ENCODE measurements at places on chromosomes 4 and X.

- DNase-seq: no peak
Observed at GRCh38 chr4:8850830-8851188, 20.8 kb downstream of the HMX1 start.

- DNase-seq: no peak
Observed at GRCh38 chrX:20042221-20042620, 51.4 kb upstream of the BCLAF3 start.

- DNase-seq: peak; percentile 15
Observed at GRCh38 chr4:16001484-16001858, 38.5 kb upstream of the FGFBP2 start.

GRCh38 chr4:185464183-185464582, 7.3 kb downstream of the CCDC110 start:
- no peak for DNase-seq

DNA sequence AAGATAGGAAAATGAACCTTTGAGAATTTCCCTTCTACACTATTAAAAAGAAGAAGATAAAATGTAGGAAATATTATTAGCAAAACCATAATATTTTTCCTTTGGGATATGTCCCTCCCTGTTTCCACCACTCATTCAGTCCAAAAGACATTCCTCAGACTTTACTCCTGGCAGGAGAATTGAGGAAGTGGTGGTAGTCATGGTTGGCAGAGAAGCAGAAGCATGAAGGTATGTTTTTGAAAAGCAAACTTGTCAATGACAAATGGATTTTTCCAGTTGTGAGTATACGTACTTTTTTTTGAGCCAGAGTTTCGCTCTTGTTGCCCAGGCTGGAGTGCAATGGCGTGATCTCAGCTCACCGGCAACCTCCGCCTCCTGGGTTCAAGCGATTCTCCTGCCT, 13.7 kb downstream of the STAG2 start:
- DNase-seq: no peak

GRCh38 chr4:57945298-57945697, 835.1 kb upstream of the IGFBP7 start:
- no peak for DNase-seq

Data from keratinocyte (primary cell).